Fibroblast of skin of abdomen (primary cell): ENCODE measurements at places on chromosomes 1 and 21.
A peak's percentile ranks its signal among the peaks of the same experiment; 100 is the strongest.

GRCh38 chr1:41342774-41343355 lies 18.4 kb upstream of the FOXO6 start:
- no peak for DNase-seq

DNA sequence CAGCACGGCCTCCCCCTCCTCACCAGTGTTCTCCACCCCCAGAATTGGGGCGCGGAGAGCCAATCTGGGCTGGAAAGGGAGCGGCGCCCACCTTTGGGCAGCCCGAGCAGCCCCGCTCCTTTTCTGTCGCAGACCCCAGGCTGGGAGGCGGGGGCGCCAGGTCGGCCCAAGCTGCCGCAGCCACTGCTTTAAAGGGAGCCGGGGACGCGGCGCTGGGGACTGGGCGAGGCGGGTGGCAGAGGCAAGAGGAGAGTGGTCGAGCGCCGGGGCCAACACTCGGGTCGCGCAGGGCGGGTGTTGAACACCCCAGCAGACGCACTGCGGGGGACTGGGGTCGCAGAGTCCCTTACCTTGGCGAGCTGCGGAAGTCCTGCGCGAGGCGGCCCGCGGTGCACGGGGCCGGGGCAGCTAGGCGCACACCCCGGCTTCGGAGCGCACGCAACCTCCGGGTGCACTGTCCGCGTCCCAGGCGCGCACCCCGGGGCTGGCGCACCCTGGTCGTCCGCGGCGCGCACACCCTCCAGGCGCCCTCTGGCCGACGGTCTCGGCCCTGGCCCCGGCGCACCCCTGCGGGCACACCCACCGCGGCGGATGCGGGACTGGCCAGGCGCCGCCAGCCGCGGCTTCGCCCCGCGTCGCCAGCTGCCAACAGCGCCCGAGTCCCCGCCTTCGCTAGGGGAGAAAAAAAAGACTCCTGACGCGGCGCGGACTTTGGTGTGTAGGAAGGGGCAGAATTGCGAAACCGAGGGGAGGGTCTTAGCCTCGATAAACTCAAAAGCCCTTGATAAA lies at the start of gene KANK4:
Gene KANK4, minus strand, starts transcription at position 679 of the 789 bp plus-strand sequence. CDS start 37,870 bp downstream, outside the sequence.
- no peak for DNase-seq

DNA sequence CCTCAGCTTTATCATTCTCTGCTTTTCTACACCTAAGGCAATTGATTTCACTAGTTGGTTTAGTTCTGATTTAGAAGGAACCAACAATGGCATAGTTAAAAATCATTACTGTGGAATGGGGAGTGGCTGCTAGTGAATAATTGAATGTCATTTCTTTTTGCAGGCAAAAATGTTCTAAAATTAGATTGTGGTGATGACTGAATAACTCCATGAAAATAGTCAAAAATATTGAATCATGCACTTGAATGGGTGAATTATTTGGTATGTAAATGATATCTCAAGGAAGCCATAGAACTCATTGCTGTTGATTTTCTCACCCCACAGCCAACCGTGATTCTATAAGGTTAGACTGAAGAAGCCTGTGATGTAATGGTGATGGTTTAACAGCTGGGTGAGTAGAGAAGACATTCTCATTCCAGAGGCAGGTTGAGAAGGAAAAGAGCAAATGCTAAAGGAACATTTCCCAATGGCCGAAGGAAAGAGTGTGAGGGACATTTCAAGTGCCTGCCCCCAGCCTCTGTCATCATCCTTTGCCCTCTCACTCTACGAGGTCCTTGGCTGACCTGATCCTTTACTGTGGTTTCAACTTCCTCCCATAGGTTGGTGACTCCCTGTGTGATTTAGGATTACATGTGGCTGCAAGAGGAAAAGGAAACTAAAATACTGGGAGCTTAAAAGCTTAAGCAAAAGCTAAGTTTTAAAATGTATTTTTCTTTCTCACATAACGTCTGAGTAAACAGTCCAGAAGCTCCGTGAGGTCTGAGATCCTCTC lies 12.5 kb downstream of the OVAAL start:
- peak; percentile 44 for DNase-seq

DNA sequence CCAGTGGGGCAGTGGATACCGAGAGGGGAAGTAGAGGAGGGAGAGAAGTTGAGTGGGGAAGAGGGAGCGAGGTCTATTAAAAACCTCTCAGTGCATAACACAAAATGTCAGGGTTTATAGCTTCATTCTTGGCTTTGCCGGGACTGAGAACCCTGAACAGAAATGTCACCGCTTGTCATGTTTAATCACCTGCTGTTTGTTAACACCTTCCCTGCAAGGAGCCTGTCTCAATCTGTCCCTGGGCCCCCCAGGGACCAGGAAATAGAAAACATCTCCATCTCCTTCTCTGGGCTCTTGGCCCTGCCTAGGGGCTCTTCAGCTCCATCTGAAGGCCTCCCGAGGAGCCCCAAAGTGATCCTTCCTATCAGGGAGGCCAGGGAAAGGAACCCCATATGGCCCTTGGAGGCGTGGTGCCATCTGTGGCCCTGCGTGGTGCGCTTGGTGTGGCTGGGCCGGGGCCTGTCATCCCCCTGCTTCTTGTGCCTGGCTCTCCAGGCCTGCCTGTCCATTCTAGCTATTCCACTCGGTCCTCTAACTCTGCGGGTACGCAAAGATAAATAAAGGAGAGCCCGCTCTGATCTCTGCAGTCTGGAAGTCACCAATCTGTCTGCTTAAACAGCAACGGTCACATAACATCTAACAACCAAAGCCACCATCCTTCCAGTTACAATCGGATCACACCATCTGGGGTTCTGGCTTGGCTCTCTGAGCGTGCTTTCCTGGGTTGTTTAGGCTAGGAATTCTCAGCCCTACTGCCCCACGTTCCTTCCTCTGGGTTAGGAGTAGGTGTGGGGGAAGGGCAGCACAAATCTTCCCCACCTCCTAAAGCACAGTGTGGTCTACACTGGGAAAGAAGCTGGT lies 113.8 kb downstream of the CASZ1 start:
- no peak for DNase-seq

- DNase-seq = no peak
These were observed 68.1 kb downstream of the SPAG17 start for GRCh38 chr1:118116909-118117308.
